ENCODE measurements at places on chromosomes 1 and 21.

DNA sequence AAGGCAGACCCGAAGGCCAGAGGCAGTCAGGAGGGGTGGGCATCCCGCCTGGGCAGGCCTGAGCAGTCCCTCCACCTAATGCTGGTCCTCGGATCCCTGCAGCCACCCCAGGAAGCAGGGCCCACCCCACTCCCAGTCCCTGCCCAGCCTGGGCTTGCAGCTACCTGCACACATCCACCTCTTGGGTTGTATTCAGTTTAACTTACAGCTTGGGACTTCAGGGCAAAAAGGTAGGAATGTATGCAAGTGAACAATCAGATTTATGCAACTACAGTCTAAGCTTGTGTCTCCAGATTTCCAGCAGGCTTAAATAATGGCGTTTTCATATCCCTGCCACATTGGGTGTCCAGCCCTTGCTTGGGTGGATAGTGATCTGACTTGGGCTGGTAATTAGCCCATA, 17.4 kb downstream of the LDLRAP1 start:
- no peak for DNase-seq

DNA sequence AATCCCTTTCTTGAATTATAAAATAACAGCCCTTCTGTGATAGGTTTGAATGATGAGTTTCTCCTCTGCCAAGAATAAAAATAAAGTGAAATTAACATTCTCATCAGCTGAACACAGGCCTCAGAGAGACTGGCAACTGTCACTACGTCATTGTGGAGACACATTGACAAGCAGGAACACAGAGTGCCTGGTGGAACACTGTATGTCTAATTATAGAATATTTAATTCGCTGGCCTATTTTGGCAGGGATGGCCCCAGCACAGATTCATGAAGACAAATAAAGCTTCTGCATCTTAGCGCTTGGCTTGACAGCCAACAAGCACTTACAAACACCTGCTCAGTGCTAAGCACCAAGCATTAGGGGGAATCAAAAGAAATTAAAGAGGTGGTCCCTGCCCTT, 52.0 kb upstream of the SMYD2 start:
- DNase-seq, result no peak

DNA sequence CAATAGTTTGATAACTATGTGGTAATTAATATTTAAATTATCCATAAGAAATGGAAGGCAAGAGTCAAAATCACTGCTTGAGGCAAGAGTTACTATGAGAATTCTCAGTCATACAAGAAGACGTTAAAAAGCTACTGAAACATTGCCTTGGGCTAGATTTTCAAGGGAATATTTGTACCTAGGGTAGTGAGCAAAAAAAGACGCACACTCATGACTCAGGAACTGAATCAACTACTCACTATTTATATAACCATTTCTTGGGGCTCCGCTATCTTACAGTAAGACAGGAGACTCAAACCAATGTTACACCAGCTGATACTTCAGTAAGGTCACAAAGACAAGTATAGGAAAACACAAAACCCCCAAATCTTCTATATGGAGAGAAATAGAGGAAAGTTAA, 151.5 kb upstream of the RNPC3 start:
- DNase-seq, result no peak

- no peak for DNase-seq
Measured at GRCh38 chr1:157181790-157182189, 43.6 kb upstream of the ETV3 start.

GRCh38 chr1:219443763-219444162, 169.1 kb downstream of the ZC3H11B start:
- no peak for DNase-seq

Data from naive thymus-derived CD4-positive, alpha-beta T cell (primary cell).